ENCODE measurements at places on chromosomes 1 and 21. TPM values are rescaled to one million over a fixed set of nuclear protein-coding genes. Genes with fewer than 3 reads are reported as not detected.
A peak's percentile ranks its signal among the peaks of the same experiment; 100 is the strongest.

DNA sequence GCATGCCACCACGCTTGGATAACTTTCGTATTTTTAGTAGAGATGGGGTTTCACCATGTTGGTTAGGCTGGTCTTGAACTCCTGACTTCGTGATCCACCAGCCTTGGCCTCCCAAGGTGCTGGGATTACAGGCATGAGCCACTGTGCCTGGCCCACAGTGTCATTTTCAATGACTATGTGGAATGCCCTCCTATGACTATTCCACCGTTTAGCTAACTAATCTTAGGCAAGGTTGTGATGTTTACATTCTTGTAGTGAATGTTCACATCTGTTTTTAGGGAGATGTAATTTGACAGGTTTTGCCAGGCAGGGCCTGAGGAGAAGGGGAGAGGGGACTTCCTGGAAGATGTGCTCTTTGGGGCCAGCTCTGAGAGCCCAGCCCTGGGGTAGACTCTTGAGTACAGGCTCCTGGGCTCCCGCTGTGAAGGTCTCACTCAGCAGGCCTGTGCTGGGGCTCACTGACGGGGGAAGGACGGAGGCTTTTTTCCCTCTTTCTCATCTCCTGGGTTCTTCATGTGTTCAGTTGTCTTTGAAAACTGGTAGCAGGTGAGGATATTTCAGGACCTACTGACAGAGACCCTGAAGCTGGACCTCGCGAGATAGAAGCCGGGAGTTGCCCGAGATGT is 13.2 kb downstream of the COQ8A start:
- H3K27me3 ChIP-seq, result no peaks in the 10 kb centered on the region
- peaks cover 10% of the 10 kb centered on the region for H3K4me1 ChIP-seq
- H3K4me3 ChIP-seq, result no peak overlapping the region
- peaks cover 7% of the 10 kb centered on the region for H3K36me3 ChIP-seq
- DNase-seq, result no peak

GRCh38 chr21:46153247-46154154 is 1.9 kb downstream of the FTCD start:
- H3K27me3 ChIP-seq, result no peaks in the 10 kb centered on the region
- DNase-seq, result peak; percentile 43
- H3K27ac ChIP-seq, result no peak overlapping the region
- H3K4me1 ChIP-seq, result no peaks in the 10 kb centered on the region
- no peak overlapping the region for H3K4me3 ChIP-seq

DNA sequence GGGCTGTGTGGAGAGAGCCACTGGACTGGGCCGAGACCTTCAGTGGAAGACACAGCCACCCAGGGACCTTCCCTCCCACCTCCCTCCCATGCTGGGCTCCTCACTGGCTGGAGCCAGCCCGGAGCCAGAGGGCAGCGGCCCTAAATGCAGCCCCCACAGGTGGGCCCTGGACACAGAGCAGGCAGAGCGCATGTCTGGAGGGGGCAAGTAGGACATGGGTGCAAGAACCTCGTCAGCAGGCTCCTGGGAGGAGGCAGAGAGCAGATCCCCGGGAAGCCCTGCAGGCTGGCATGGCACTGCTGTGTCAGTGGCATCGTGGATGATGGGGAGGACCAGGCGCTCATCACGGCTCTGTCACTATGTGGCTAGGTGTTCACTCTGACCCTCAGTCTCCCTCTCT is 45.7 kb downstream of the DMRTB1 start:
- no peak overlapping the region for H3K4me3 ChIP-seq
- no peak overlapping the region for H3K27ac ChIP-seq
- H3K4me1 ChIP-seq, result no peaks in the 10 kb centered on the region
- no peak for DNase-seq

DNA sequence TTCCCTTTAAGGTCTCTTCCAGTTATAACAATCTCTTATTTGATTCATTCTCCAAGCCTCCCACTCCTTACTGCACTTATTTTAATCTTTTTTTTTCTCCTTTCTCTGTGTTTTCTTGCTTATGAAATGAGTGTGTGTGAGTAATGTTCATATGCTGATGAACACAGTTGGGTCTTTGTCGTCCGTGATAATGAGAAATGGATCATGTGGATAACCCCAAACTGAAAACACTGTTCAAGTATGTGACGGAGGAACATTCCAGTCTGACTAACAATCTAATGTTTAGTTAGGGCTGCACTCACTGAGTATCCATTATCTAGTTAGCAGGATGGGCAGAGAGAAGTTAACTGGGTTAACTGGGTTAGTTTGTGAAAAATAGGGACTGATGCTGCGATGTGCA is 253.1 kb upstream of the DUSP10 start:
- no peak overlapping the region for H3K27ac ChIP-seq
- H3K27me3 ChIP-seq, result no peaks in the 10 kb centered on the region
- no peaks in the 10 kb centered on the region for H3K36me3 ChIP-seq
- DNase-seq, result no peak

RGS8 gene
- not detected for polyA plus RNA-seq

SYT14 gene
- polyA plus RNA-seq, result 0.27 TPM

DNA sequence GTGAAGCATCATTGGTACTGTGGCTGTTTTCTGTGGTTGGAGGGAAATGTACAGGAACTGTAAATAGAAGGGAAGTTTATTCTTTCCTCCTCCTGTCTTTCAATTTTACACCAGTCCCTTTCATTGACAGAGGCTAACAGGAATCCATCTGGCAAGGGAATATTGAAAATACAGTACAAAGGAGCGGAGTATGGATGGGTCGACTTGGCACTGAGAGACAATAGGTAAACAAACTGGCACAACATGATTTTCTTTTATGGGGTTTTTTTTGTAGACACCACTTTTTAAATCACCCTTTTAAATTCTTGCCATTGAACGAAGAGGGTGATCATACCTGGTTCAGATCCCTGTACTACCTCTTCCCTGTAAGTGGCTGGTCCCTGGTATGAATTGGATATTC is 341.3 kb downstream of the RWDD3 start:
- H3K4me3 ChIP-seq, result no peak overlapping the region
- no peaks in the 10 kb centered on the region for H3K27me3 ChIP-seq
- DNase-seq, result no peak
- no peaks in the 10 kb centered on the region for H3K4me1 ChIP-seq

HSD3B2 gene
- polyA plus RNA-seq, result not detected

DNA sequence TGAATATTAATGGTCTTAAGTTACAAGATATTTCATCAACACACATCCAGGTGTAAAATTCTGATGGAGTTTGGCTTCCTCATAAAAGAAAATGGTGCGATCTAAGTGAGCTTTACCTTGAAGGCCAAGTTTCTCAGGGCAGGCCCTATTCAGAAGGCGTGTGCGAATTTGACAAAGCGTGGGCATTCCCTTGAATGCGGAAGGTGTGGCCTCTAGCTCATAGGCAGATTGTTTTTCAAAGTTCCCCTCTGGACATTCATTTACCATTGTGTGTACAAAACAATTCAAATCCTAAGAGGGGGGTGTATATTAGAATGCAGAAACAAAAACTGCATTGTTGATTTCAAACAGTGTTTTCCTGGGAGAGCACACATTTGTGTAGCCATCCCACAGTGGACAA is 411.9 kb upstream of the PKN2 start:
- H3K36me3 ChIP-seq, result no peaks in the 10 kb centered on the region
- no peaks in the 10 kb centered on the region for H3K27me3 ChIP-seq
- no peak overlapping the region for H3K27ac ChIP-seq
- no peak for DNase-seq
- H3K4me1 ChIP-seq, result no peaks in the 10 kb centered on the region

- no peak overlapping the region for H3K27ac ChIP-seq
- no peaks in the 10 kb centered on the region for H3K27me3 ChIP-seq
- no peaks in the 10 kb centered on the region for H3K36me3 ChIP-seq
- no peak overlapping the region for H3K4me3 ChIP-seq
- H3K4me1 ChIP-seq, result peaks cover 3% of the 10 kb centered on the region
- no peak for DNase-seq
Measured at GRCh38 chr1:20720631-20721091, 2.9 kb upstream of the KIF17 start.

GRCh38 chr1:87826681-87827251 is 498.1 kb downstream of the LMO4 start:
- H3K4me1 ChIP-seq, result no peaks in the 10 kb centered on the region
- H3K27me3 ChIP-seq, result no peaks in the 10 kb centered on the region
- no peaks in the 10 kb centered on the region for H3K36me3 ChIP-seq
- H3K4me3 ChIP-seq, result no peak overlapping the region
- H3K27ac ChIP-seq, result no peak overlapping the region

DNA sequence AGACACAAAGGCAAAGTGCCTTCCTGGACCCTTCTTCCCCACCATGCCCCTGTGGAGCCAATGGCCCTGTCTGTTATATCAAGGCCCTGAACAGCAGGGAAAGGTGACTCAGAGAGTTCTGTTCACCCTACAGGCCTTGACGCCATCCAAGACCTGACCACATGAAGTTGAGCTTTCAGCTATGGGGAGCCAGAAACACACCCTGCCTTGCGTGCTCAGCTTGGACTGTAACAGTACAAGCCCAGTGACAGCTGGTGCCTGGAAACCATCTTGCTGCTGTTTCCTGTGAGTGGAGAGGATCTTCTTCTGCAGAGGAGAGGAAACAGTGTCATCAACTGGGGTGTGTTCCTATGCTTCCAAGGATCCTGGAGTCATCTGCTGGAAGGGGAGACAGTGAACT is 165.0 kb upstream of the IRF2BP2 start:
- H3K27ac ChIP-seq, result peak overlapping the region; percentile 7
- no peak for DNase-seq
- no peaks in the 10 kb centered on the region for H3K36me3 ChIP-seq
- H3K4me3 ChIP-seq, result no peak overlapping the region
- no peaks in the 10 kb centered on the region for H3K27me3 ChIP-seq

Data from pancreas (tissue), 10 donors.